Fibroblast of upper back skin (primary cell): ENCODE measurements at places on chromosomes 5 and 9.
A peak's percentile ranks its signal among the peaks of the same experiment; 100 is the strongest.

- no peak for DNase-seq
Measured at GRCh38 chr5:98095072-98095471, 678.4 kb upstream of the RGMB start.

GRCh38 chr9:81819859-81820546 is 108.2 kb upstream of the SPATA31D4 start:
- no peak for DNase-seq

DNA sequence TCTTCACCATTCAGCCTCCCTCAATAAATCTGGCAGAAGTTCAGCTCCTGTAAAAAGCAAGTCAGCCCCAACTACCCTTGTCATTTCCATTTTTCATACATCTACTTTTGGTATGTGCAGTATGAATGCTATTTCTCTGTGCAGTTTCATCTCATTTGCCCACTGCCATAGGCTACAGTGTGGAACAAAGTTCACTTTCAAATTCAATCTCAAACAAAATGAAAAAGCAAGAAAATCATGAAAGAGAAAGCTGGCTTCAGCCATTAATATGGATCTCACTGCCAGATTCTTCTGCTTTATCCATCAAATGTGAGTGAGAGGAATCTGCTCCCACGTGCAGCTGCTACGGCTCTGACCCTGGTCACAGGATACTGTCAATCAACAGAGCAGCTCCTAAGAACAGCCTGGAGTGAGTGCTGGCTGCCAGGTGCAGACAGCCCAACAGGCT is 494.2 kb downstream of the ZNF608 start:
- peak; percentile 72 for DNase-seq

- no peak for DNase-seq
Measured at GRCh38 chr5:89187883-89188465, 305.0 kb upstream of the MEF2C start.

DNA sequence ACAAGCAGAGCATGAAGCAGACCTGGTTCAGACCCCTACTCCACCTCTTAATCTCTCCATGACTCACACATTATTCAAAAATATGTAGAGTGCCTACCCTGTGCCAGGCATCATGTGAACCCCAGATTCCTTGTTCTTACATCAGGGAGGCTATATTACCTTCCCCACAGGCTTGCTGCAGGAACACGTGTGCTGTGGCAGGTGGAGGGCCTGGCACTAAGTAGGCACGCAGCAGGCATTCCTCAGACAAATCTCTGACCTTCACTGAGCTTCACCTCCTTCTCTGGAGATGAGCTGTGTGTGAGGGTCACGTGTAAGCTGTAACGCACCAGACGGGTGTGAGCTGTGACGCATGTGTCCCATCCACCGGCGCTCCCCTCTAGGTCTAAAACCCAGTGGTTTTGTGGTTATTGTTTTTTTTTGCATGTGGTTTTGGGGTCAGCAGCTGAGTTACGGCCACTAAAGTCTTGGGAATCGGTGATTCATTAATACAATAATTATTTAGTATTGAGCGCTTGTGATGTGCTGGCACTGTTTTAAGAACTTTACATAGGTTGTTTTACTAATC is 30.3 kb downstream of the ANGPTL2 start:
- no peak for DNase-seq

DNA sequence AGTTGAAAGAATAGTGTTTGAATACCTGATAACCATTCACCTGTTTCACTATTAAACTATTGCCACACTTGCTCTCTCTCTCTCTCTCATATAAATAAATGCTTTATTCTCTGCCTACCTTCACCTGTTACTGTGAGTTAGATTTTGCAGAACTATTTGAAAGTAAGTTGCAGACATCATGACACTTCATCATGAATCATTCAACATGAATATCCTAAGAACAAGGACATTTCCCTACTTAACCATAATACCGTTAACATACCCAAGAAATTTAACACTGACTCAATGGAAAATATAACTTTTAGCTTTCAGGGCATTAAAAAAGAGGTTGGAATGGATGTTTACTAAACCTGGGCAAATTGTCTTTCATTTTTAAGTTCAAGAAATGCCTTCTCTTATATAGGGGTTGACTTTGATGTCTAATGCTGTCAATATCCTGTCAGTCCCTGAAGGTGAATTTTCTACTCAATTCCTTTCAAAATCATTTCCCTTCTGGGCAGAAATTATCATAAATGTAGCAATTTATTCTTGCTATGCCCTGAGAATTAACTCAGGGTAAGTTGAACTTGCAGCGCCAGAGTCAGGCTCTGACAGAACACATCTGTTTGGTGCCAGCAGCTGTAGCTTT is 582.6 kb upstream of the TLE4 start:
- DNase-seq, result no peak

DNA sequence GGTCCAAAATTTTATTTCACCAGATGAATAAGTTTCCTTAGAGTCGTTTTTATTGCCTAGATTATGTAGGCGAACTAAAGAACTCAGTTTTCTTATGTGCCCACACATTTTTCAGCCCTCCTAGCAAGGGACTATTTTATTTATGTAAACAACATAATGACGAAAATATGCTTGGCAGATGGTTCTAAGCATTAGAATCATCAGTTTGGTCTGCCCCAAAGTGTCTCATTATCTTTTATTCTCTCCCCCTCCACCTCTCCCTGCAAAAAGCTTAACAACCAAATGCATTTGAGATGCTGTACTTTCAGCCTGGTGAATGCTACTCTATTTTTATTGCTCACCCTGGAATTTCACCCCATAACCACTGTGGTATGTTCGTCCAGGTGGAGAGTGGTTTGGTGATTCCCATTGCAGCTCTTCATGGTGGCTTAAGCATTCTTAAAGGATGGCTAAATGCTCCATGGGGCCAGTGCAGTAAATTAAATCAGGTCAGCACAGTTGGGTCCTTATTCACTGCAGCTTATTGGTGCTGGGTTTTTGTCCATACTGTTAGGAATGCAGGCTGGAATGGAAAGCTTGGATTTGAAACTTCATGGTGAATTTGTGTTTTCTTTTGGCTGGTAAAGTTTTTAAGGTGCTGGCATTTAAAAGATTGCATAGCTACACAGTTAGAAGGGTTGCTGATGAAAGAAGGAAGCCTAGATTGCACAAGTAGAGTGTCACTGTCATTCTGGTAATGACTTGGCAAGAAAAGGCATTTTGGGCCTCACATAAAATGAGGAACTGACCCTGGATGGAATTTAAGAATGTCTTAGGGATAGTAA is 39.2 kb downstream of the TLE4 start:
- DNase-seq, result peak; percentile 99

DNA sequence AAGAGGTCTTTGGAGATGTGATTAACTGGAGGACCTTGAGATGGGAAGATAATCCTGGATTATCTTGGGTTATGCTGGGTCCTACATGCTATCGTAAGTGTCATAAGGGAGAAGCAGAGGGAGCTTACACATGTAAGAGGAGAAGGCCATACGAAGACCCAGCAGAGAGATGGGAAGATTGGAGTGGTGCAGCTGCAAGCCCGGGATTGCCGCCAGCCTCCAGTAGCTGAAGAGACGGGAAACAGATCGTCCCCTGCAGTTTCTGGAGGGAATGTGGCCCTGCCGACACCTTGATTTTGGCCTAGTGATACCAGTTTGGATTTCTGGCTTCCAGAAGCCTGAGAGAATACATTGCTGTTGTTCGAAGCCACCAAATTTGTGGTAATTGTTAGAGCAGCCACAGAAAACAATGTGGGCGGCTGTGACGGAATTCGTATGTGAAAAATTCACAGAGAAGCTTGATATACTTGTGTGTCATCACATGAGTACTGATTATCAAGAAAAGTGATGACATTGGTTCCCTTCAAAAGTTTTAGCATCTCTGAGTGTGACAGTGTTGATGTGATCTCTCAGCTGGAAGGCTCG is 86.9 kb downstream of the CYFIP2 start:
- DNase-seq, result no peak

GRCh38 chr5:179300581-179301180 is 44.6 kb downstream of the ADAMTS2 start:
- DNase-seq, result no peak

DNA sequence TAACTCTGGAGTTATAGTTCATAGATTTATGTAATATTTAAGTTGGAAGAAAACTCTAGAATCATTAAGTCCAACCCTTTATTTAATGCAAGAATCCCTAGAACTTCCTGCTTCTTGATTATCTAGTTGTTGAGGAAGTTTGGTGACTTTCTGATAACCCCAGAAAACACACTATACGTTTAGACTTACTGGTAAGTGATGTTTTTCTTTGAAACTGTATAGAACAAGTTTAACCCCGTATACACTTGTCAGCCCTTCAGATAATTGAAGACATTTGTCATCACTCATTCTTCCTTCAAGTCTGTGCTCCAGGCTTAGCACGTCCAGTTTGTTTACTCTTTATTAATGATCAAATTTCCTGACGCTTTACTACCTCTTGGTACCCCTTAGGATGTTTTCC is 9.0 kb downstream of the NDUFS4 start:
- no peak for DNase-seq

DNA sequence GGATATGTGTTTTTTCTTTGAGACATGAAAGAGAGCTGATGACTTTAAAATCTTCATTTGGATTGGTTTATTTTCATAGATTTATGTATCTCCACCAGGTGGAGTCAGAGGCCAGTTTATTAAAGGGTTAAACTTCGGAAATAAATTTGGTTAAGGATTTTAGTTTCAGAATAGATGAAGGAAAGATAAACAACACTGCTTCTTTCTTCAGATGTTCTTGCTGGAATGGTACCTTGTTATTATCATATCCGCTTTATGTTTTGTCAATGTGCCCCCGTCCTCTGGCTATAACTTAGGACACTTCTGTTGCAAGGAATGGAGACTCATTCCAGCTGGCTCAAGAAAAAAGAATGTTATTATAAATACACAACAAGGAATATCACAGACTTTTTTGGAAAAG is 81.2 kb downstream of the ALDH1A1 start:
- peak; percentile 24 for DNase-seq

DNA sequence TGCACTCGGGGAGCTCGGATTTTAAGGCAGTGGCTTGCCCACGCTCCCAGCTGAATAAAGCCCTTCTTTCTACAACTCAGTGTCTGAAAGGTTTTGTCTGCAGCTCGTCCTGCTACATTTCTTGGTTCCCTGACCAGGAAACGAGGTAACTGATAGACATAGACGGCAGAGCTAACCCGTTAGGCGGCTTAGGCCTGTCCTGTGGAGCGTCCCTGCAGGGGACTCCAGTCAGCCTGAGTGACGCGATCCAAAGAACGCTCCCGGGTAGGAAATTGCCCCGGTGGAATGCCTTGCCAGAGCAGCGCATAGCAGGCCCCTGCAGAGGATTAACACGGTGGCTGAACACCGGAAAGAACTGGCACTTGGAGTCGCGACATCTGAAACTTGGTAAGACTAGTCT is 1.8 kb upstream of the SELENOP start:
- DNase-seq, result no peak

GRCh38 chr5:7068899-7069298 is 327.0 kb upstream of the ADCY2 start:
- no peak for DNase-seq

- no peak for DNase-seq
Measured at GRCh38 chr5:39197556-39197955, 21.8 kb downstream of the FYB1 start.

DNA sequence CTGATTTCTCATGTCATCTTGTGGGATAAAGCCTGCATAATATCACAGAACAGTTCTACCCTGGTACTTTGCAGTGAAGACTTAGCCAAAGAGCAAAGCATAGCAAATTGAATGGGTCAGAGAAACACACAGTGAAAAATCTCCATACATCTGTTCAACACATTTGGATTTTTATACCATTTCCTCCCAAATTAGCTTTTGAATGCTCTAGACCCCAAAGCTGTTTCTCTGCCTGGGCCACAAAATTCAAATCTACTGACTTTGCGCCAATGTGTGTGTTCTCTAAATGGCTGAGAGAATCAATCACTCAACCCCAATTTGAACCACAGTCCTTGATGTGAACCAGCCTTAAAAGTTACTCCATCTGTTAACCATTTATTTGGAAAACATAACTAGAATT is 236.9 kb upstream of the NFIL3 start:
- DNase-seq, result no peak

- DNase-seq, result peak; percentile 72
Measured at GRCh38 chr5:10111571-10111970, 138.1 kb downstream of the ATPSCKMT start.

DNA sequence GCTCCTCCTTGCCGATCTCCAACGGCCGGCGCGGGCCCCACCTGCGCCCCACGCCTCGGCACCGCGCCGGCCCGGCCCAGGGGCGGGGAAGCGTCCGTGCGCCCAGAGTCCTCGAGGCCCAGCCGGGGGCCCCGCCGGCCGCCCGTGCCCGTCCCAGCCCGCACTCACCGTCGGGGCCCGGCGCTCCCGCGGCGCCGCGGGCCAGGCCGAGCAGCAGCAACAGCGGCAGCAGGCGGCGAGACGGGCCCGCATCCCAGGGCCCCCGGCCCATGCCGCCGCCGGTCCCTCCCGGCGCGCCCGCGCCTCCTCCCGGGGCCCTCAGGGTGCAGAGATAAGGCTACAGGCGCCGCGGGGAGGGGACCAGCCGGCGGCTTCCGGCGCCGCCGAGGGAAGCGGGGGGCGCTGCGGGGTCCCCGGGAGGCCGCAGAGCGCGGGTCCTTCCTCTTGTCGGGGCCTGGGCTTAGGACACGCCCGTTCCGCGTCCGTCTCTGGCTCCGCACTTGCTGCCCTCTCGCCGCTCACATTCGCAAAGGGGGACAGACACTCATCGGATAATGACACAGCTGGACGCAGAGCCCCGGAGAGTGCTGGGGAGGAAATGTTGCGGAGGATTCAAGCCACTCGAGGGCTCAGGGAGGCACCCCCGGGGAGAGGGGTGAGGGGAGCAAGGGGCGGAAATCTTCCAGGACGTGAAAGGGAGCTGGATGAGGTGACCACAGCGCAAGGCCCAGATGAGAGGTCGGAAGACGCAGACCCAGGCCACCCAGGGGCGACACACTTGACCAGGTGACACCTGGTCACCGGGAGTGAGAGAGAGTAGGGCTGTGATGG is at the start of gene SUSD1:
SUSD1 (minus strand) TSS at position 333 of the 831 bp plus-strand sequence; CDS start at position 271, 62 bp downstream.
- DNase-seq, result peak; percentile 16

DNA sequence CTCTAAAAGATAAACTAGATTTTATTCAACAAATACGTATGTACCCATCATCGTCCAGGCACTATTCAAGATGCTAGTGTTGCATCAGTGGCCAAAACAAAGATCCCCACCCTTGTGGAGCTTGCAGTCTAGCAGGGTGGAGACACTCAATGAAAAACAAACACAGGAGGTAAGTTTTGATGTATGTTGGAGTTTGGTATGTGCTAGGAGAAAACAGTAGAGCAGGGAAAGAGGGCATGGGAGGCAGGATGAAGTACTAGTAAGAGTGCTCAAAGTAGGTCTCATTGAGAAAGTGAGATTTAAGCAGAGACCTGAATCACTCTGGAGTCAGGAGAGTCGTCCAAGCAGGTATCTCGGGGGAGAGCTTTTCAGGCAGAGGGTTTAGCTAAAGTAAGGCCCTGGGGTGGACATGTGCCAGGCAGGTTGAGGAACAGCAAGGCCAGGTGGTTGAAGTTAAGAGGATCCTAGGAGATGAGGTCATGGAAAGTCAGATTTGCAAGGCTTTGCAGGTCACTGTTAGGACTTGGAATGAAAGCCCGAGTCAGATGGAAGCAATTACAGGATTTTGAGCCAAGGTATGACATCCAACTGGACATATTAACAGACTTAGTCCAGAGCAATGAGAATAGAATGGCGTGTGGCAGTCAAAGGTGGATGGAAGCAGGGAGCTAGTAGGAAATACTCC is 9.2 kb downstream of the SNX18 start:
- no peak for DNase-seq
